ENCODE measurements at places on chromosomes 1 and 21.

DNA sequence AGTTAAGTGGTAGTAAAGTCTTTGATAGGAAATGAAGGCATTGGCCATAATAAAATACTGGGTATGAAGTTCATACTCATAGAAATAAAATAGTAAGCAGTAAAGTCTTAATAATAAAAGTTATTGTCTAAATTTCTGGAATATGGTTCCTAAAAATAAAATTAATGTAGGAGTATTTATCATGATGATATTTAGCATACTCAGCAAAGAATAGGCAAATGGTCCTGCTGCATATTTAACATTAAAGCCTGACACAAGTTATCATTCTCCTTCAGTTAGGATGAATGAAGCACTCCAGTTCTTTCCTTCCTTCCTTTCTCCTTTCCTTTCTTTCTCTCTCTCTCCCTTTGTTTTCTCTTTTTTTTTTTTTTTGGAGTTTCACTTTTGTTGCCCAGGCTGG is 25.3 kb downstream of the PDZK1IP1 start:
- no peak for DNase-seq

GRCh38 chr1:191101960-191102359 is 624.3 kb upstream of the BRINP3 start:
- DNase-seq, result peak; percentile 95

- DNase-seq, result no peak
These were observed 75.8 kb upstream of the DPH5 start for GRCh38 chr1:101101360-101101759.

- no peak for DNase-seq
These were observed 86.4 kb downstream of the DDAH1 start for GRCh38 chr1:85378534-85378933.

GRCh38 chr21:25709684-25710265 is 24.9 kb downstream of the ATP5PF start:
- DNase-seq, result no peak

DNA sequence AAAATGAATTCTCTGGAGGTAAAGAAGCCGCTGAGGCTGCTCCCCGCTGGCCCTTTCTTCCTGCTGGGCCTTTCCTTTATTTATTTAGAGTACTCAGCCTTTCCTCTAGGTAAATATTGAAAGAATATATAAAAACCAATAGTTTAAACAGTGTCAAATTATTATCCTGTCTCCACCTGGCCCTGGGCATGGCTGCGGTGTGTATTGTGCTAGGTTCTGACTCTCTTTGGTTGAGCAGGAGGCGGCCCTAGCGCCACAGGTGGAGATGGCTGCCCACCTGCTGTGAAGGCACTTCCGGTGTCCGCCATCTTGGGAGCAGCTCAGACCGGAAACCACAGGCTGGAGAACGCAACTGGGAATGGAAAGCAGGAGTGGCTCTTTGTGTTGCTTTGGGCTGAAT is 29.0 kb upstream of the CLDN14 start:
- no peak for DNase-seq

GRCh38 chr1:34405266-34405959 is 228.7 kb downstream of the C1orf94 start:
- DNase-seq, result no peak

GRCh38 chr1:226662642-226663326 is 76.3 kb downstream of the ITPKB start:
- DNase-seq, result peak; percentile 21

GRCh38 chr1:30774550-30775432 is 17.2 kb upstream of the LAPTM5 start:
- DNase-seq, result no peak

DNA sequence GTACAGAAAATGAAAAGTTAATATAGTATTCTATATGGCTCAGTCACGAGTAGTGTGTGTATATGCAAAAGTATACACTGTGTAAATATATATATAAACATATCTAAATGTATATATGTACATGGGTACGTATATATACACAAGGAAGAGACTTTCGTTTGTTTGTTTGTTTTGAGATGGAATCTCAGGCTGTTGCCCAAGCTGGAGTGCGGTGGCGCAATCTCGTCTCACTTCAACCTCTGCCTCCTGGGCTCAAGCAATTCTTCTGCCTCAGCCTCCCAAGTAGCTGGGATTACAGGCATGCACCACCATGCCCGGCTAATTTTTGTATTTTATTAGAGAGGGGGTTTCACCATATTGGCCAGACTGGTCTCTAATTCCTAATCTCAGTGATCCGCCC is 16.4 kb downstream of the IL12RB2 start:
- DNase-seq, result no peak

GRCh38 chr1:98121646-98122045 is 200.8 kb upstream of the DPYD start:
- no peak for DNase-seq

- peak; percentile 4 for DNase-seq
These were observed 35.3 kb upstream of the NFIA start for GRCh38 chr1:61047061-61047460.

- no peak for DNase-seq
These were observed 31.4 kb downstream of the SLC30A7 start for GRCh38 chr1:100927276-100927675.

DNA sequence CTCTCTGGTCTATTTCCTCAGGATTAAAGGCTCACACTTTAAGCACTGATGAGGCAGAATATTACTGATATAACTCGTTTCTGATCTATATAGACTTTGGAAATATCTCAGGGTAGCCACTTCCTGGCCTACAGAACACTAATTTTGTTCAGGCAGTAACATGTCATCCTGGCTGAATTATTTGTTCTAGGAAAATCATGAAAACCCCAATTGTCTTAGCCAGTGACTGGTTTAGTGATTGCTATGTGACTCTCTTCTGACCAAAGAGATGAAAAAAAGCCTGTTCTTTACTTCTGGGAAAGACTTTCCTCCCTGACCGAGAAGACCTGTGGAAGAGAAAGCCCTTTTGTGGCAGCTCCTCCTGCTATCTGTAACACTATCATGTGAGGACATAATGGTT is 453.7 kb downstream of the SETD4 start:
- no peak for DNase-seq

DNA sequence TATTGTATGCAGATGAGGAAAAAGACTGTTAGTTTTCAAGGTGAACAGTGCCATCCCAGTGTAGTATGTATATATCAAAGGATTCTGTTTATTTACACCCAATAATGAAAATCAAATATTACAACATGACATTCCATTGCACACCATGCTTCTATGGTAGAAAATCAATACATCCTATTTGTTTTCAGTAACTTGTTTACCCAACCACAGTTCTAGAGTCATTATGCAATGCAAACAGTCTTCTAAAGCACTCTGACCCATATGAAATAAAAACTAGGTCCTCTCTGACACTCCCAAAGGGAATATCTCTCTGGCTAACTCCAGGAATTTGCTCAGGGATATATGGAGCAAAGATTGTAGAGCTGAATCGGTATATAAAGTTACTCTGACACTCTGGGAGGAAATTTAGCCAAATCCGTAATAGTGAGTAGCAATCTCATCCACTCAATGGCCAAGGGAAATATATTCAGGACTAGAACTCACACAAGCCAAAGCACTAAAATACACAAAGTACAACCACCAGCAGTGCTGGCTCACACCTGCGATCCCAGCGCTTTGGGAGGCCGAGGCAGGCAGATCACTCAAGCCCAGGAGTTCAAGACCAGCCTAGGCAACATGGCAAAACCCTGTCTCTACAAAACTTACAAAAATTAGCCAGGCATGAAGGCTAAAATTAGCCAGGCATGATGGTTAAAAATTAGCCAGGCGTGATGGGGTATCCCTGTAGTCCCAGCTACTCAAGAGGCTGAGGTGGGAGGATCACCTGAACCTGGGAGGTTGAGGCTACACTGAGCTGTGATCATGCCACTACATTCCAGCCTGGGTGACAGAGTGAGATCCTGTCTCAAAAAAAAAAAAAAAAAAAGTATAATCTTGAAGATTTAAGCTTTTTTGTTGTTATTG is 75.2 kb downstream of the RERE start:
- no peak for DNase-seq

DNA sequence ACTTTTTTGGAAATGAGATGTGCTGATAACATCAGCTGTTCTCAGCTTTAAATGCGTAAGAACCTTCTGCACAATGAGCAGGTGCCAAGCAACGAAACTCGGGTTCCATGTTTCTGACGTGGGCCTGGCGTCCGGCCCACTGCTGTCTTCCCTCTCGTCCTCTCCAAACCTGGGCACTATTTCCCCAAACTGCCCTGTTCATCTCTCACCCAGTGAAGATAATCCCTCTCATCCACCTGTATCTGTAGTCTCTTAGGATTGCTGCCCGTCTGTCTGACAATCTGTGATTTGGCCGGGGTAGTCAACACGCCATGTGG is 50.1 kb upstream of the CNTN2 start:
- DNase-seq, result no peak

- DNase-seq, result no peak
These were observed 13.6 kb downstream of the IPO9 start for GRCh38 chr1:201842472-201843027.

DNA sequence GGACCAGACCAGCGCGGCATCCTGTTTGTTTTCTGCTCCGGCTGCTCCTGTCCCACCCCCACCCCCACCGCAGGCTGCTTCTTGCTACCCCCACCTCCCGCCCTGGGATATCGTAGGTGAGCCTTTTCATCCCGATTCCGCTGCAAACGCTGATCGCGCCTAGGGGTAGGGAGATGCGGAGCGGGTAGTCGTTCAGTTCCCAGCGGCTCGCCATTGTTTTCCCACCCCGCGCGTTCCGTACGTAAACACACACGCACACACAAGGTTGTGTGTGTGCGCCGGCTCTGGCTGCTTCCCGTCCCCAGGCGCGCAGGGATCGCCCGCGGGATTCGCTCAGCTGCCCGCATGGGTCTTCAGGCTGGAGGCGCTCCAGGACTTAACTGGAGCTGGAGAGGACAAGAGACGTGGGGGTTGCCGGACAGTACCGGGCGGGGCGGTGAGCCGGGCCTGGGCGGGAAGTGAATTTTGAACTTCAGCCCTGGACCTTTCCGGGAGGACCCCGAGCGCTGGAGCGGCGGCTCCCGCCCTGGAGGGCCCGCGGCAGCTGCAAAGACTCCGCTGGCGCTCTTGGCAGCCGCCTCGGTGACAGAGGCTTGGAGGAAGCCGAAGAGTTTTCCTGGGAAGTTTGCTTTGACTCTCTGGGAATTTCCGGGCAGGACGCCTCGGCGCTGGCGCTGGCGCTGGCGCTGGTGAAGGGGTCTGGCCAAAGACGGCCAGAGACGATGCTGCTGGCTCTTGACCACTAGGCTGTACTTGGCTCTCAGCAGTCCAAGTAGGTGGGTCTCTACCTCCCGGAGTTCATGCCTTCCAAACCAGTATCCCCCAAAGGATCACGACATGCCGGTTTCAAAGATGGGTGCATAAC is 1.6 kb downstream of the SOX13 start:
- DNase-seq, result no peak

- DNase-seq, result no peak
These were observed 104.4 kb downstream of the EPHB2 start for GRCh38 chr1:22815043-22815365.

DNA sequence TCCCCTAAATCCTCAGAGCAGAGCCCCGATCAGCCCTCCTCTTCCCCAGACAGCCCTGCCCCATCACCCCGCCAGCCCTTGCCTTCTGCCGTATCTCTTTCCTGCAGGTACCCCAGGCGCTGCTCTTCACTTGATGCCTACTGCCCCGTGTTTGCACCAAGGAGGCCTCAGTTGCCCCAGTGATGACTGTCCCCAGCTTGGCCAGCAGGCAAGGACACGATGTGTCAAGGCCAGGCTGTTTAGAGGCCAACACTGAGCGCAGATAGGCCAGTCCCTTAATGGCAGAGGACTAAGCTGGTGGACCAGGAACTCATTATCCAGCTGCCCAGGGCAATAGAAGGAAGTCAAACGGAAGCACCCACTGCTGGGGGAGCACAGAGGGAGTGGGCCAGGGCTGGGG is 68.4 kb downstream of the CAMK2N1 start:
- no peak for DNase-seq

GRCh38 chr1:76690766-76691165 is 176.5 kb upstream of the ST6GALNAC5 start:
- DNase-seq, result no peak

DNA sequence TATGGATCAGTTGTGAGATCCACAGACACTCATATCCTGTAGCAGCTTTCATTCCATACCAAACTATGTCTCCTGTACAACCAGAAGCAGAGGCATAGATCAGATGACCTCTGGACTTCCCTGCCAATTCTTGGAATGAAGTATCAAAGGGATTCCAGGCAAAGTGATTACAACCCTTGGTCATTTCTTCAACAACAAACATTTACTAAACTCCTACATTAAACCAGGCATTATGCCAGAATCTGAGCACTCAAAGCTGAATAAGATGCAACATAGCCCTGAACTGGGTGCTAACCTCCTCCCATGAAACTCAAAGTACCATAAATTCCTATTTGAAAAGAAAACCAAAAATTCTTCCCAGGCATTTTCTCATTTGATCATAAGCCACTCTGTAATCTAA is 121.2 kb upstream of the SGIP1 start:
- DNase-seq, result no peak

GRCh38 chr1:182172699-182173098 is 111.2 kb upstream of the ZNF648 start:
- DNase-seq, result no peak

DNA sequence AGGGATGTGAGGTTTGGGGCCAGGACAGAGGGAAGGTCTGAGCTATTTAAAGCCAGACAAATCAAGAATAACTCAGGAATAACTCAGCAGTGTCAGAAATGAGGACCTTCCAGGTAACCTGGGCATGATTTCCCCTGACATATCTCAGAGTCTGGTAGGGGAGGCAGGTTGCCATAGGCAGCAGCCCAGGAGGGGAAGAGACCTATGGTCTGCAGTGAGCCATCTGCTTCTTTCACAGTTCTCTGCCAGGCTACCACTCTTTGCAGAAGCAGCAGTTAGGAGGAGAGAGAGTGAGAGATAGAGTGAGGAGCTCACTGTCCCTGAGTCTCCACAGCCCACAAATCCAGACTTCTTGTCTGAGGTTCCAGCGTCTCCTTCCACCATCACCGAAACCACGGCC is 6.3 kb upstream of the VSIG8 start:
- no peak for DNase-seq

DNA sequence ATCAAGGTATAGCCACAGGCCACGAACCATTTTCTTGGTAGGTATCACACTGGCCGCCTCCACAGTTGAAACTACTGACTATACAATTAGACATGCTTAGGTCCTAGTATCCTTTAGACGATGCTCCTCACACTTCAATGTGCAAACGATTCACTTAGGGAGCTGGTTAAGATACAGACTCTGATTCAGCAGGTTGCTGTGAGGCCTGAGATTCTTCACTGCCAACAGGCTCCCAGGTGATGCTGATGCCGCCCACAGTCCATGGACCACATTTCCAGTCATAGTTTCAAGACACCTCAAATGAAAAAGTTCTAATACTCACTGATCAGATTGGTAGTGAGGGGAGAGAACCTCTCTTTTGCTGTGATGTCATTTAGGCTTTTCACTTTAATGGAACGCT is 6.8 kb downstream of the ATP5PO start:
- no peak for DNase-seq

DNA sequence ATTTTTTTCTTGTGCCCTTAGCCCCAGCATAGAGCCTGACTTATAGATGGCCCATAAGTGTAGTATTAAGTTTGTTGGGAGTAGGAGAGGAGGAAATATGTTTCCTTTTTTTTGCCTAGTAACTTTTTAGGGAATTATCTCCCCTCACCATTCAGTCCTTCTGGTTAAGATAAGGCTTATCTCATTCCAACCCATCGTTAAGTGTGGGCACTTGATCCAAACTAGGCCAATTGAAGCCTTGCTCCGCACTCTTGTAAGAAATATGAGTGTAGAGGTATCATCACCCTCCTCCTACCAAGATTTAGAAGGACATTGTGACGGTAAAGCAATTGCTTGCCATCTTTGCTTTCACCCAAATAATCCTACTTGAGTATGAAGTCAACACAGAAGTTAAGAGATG is 8.8 kb upstream of the FGGY start:
- DNase-seq, result no peak

- DNase-seq, result peak; percentile 43
These were observed 991 bp downstream of the SELENBP1 start for GRCh38 chr1:151371370-151372057.
